CD8-positive, alpha-beta memory T cell (primary cell): ENCODE measurements at places on chromosomes 1 and 21. TPM values are rescaled to one million over a fixed set of nuclear protein-coding genes. Genes with fewer than 3 reads are reported as not detected.

GRCh38 chr1:246162560-246162959 is 344.5 kb downstream of the SMYD3 start:
- no peaks in the 10 kb centered on the region for H3K36me3 ChIP-seq
- no peaks in the 10 kb centered on the region for H3K4me1 ChIP-seq
- no peak overlapping the region for H3K4me3 ChIP-seq
- H3K27ac ChIP-seq = no peak overlapping the region

- no peak overlapping the region for H3K4me3 ChIP-seq
- H3K27ac ChIP-seq = no peak overlapping the region
- no peaks in the 10 kb centered on the region for H3K4me1 ChIP-seq
- no peak for DNase-seq
- H3K36me3 ChIP-seq = no peaks in the 10 kb centered on the region
Measured at GRCh38 chr1:204672069-204672468, 13.5 kb downstream of the LRRN2 start.

- DNase-seq = no peak
Measured at GRCh38 chr1:241684108-241684507, 32.0 kb downstream of the WDR64 start.

- no peaks in the 10 kb centered on the region for H3K4me1 ChIP-seq
- H3K4me3 ChIP-seq = no peak overlapping the region
- DNase-seq = no peak
- no peaks in the 10 kb centered on the region for H3K27me3 ChIP-seq
- no peaks in the 10 kb centered on the region for H3K36me3 ChIP-seq
Measured at GRCh38 chr1:162168261-162168660, 98.8 kb downstream of the NOS1AP start.

GRCh38 chr1:31749785-31750735 is 14.1 kb downstream of the ADGRB2 start:
- no peak overlapping the region for H3K27ac ChIP-seq
- H3K4me3 ChIP-seq = no peak overlapping the region

- peaks cover 75% of the 10 kb centered on the region for H3K4me1 ChIP-seq
- no peak overlapping the region for H3K27ac ChIP-seq
- no peak overlapping the region for H3K4me3 ChIP-seq
- H3K36me3 ChIP-seq = peaks cover 18% of the 10 kb centered on the region
Measured at GRCh38 chr1:167669209-167670124, 39.4 kb downstream of the RCSD1 start.

The POU3F1 gene
- 0.57 TPM for total RNA-seq
